GM12878 (cell line): ENCODE measurements at places on chromosomes 6 and 20. TPM values are rescaled to one million over a fixed set of nuclear protein-coding genes. Genes with fewer than 3 reads are reported as not detected.

HMGCLL1 gene
- total RNA-seq = not detected in 2 replicates

CCN6 gene
- total RNA-seq = not detected in 2 replicates

SOX18 gene
- 5.6 TPM in 2 replicates for total RNA-seq

FNDC1 gene
- total RNA-seq = not detected in 2 replicates
